ENCODE measurements at places on chromosomes 13 and 19.

GRCh38 chr19:46470376-46470775, 987 bp downstream of the PNMA8A start:
- no peak for DNase-seq

DNA sequence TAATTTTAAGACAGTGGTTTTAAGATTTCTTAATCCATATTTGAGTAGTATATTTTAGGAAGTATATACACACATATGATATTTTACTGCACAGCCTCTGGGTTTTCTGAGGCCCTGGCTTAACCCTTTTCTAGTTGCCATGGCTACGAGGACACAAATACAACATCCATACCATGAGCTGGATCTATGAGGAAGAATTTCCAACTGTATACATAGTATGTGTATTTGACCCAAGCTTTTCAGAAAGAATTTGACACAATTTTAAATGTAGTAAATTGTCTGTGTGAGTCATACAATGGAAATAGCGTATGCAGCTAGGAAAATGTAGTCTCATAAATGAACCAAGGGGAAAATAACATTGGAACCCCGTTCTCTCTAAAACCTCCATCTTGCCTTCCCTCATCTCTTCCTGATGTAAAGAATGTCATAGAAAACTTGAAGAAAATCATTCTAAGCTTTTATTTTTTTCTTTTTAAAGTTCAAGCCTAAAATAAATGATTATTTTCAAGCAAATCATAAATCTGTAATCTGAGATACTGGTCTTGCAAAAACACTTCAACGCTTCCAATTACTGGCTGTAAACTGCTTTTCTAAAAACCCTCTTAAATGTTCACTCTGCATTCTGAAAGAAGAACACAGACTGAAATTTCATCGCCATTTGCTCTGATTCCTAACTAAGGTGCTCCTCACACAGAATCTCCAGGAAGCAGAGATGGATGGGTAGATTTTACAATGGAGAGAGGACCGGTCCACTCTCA, 172.4 kb downstream of the LACC1 start:
- DNase-seq, result no peak

GRCh38 chr13:25372284-25373081, 709 bp downstream of the ATP8A2 start:
- DNase-seq, result no peak

DNA sequence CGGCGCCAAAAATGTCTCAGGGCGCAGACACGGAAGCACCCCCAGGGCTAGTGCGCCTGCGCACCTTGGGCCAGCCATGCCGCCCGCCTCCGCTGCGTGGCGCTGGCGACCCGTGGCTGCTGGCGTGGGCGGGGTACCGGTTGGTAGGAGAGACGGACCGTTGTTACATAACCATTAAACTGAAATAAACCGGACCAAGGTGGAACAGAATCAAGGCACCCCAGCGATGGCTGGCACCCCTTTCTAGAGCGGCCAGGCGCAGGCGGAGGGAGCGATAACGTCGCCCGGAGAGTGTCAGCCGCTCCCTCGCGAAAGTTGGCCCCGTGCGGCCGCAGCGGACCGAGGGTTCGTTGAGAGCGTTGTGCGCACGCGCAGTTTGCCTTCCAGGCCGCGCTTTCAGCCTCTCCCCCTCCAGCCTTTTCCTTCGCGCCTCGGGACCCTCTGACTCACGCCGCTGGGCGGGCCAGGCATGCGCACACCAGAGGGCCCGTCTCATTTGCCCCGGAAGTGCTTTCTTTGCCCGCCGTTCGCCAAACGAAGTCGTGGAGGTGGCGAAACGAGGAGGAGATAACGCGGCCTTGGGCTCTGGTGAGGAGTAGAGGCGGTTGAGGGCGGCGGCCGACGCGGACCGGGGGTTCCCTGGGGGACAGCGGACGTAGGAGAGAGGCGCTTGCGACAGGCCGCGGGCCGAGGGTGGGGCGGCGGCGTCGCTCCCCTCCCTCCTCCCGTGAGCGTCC, at the start of the genes PLEKHJ1 and SF3A2:
Gene PLEKHJ1, minus strand, starts transcription at position 16 of the 737 bp plus-strand sequence. CDS start 81 bp downstream, outside the sequence.
Gene SF3A2, plus strand, starts transcription at position 511 of the 737 bp plus-strand sequence. CDS start 6,595 bp downstream, outside the sequence.
- peak; percentile 96 for DNase-seq

- DNase-seq, result no peak
Measured at GRCh38 chr13:112702341-112702985, 12.6 kb downstream of the ATP11A start.

GRCh38 chr19:19429361-19429760, 23.9 kb downstream of the GATAD2A start:
- DNase-seq, result no peak

GRCh38 chr19:14674764-14675163, at the start of gene ADGRE3:
ADGRE3 (minus strand) TSS chr19:14674844; CDS start chr19:14674770, 74 bp downstream.
- no peak for DNase-seq

GRCh38 chr13:78589206-78589605, 14.1 kb downstream of the POU4F1 start:
- DNase-seq, result peak; percentile 56

DNA sequence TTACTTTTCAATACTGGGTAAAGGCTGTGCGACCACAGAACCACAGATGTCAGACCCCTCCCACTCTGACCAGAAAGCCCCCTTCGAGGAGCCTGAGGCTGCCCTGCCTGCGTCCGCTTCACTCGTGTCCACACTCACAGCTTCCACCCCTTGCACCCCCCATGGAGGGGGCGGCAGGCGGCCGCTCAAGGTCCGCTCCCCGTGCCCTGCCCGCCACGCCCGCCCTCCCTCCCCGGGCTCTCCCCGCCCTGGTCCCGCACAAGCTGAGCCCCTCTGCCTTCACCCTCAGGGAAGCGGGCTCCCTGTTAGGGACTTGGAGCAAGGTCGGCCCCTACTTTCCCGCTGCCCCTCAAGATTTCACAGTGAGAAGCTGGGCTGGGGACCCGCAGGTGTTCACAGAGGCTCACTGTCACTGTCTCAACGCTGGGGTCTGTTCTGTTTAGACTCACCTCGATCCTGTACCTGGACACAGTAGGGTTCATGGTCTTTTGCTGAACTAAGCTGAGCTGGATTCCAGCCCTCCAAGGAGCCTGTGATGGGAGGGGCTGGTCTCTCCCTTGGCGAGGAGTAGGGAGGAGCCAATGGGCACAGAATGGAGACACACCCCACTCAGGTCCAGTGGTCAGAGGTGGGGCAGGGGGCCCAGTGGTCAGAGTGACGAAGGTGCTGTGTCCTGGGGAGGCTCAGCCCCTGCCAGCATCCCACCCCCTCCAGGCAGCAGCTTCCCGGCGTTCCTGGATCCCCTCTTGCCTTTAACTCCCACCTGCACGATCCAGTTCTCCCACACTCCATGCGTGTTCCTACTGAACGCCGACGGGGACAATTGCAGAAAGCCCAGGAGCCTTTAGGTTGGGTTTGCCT, 69.5 kb downstream of the SPACA7 start:
- no peak for DNase-seq

GRCh38 chr19:30118221-30118620, 176.2 kb downstream of the URI1 start:
- DNase-seq, result no peak

DNA sequence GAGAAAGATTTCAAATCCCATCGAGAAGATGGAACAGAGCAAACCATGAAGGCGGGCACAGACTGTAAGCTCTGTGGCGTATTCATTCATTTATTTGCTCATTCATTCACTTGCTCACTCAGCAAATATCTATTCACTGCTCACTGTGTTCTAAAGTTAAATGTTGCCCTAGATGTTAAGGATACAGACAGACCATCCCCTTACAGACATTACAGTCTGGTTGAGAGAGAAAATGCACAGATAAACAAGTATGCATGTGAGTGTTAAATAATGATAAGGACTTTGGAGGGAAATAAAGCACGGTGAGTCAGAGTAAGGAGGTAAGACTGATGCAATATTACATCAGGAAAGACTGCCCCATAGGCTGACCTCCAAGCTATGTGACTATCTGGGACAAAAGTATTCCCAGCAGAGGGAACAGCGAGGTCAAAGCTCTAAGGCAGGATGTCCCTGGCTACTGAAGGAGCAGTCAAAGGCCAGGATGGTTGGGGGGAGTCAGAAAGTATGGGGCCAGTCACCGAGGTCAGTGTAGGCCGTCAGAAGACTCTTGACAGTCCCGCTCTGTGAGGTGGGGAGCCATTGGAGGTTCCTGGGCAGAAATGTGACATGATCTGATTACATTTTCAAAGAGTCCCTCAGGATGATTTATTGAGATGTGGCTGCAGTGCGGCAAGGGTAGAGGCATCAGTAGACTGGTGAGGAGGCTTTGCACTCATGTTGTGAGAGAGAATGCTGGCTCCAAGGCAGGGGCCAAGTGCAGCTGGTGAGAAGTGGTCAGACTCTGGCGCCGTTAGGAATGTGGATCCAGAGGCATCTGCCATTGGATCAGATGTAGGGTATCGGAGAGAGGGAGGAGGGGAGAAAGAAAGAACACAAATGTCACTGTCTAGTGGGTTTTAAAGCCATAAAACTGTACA, 37.9 kb downstream of the MBNL2 start:
- peak; percentile 63 for DNase-seq

DNA sequence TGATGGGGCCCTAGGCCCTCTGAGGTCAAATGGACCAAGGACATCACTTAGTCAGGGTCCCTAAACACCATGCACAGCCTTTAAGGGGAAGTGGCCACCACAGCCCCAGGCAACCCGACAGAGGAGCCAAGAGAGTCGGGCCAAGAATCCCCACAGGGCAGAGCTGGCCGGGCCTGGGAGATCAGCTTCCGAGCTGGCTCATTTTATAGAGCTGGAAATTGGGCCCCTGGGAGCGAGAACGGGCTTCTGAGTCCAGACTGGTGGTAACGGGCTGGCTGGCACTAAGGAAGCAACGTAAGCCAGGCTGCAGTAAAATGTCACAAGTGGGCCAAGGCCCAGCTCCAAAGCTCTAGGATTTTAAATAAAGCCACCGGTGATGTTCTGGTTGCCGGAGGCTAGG, 51.1 kb downstream of the HSPH1 start:
- DNase-seq, result no peak

- no peak for DNase-seq
Measured at GRCh38 chr13:42454749-42455148, 119.2 kb upstream of the TNFSF11 start.

- no peak for DNase-seq
Measured at GRCh38 chr13:110407531-110407930, 100.4 kb downstream of the COL4A2 start.

DNA sequence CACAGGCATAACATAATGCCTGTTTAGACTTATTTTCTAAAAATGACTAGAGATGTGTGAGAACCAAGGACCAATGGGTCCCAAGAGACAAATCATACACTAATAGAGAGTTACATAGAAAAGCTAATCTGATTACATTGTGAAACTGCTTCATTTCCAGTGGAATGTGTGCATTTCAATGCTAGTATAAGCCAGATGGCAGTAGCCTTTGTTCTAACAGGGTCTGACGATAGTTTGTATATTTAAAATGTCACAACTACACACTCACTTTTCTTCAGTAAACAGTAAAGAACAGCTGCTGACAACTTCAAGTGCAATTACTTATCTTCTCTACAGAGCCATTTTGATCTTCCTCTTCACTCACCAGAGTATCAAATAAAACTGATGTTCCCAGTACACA, 4.3 kb upstream of the SLITRK5 start:
- no peak for DNase-seq

- DNase-seq, result peak; percentile 62
Measured at GRCh38 chr19:4186087-4186993, 3.9 kb downstream of the ANKRD24 start.

GRCh38 chr19:50607874-50608785, 31.6 kb downstream of the SYT3 start:
- DNase-seq, result no peak

DNA sequence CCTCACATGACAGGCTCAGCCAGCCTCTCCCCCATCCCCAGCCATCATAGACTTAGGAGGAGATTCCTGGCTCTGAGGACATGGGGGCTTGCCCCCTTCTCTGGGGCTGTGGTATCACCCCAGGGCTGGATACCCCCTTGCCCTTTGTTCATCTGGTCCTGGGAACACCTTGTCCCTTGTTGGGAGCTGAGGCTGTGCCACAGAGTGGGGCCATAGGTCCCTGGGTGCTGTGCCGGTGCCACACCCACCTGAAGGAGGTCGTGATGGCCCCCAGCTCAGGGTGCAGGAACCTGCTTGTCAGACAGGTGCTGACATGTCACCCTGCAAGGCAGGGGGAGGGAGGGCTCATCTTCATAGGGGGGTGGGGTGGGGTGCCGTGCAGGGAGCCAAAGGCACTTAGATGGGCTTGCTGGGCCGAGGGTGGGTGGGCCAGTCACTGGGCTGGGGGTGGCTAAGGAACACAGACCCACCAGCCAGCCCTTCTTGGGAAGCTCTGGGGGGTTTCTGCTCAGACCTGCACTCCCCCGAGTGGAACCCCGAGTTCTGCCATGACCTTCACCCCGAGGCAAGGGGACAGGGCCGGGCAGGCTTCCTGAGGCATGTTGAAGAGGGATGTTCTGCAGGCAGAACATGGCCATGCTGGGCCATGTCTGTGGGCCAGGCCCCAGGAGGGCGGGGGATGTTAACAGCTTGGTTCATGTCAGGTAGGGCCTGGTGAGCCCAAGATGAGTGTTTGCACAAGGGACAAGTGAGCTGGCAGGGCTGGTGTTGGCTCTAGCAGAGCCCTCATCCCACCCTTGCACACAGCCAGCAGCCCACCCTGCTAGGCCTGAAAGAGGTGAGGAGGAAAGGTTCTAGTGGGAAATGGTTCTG, 28.0 kb downstream of the TSSK6 start:
- DNase-seq, result no peak

DNA sequence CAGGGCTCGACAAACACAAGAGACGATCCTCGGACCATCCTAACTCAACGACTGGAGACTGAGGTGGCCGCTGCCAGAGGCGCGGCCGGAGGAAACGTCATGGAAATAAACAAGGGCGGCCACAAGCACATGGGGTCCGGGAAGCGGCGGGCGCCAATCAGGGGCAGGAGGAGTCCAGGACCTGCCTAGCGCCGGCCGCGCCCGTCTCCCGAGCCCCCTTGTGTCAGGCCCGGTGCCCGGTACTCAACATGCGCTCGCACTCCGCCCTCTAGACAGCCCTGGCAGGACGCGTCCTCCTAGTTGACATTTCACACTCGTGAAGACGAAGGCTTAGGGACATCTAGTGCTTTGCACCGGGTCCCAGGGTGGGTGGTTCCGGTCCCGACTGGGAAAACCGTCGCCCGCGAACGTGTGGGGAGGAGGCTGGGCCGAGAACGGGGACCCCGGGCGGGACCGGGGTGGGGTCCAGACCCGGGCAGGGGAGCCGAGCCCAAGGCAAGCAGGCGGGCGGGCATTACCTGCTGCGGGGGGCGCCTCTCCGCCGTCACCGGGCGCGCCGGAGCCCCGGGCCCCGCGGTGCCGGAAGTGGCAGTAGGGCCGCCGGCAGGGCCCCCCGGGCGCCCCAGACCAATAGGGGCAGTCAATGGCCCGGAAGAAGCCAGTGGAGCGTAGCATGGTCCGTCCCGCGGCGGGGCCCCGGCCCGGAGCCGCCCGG, 442 bp downstream of the REXO1 start:
- peak; percentile 74 for DNase-seq

DNA sequence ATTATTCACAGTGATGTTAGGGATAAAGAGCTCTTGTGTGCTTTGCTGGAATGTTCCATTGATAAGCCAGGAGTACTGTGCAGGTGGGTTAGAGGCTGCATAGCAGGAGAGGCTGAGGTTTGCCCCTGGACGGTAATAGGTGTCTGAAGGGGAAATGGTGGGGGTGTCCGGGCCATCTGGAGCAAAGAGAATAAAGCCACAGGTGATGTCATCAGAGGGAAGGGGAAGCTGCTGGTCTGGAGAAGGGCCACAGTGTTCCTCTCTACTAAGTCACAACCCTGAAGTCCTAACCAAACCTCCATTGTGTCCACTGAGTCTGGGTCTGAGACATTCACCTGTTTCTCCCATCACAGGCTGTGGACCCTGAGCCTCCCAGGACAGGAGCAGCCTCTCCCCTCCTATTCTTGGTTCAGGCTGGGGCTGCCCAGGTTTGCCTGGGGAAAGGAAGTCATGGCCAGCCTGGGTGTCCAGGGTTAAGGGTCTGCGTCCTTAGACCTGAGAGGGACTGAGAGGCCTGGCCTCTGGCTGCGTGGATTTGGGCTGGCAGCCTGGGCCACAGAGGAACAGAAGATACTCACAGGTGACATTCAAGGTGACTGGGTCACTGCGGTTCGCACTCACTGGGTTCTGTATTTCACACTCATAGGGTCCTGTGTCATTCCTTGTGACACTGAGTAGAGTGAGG, 6.8 kb downstream of the CEACAM1 start:
- no peak for DNase-seq

Data from RKO (cell line).